ENCODE measurements at places on chromosomes 4 and X. TPM values are rescaled to one million over a fixed set of nuclear protein-coding genes. Genes with fewer than 3 reads are reported as not detected.

DNA sequence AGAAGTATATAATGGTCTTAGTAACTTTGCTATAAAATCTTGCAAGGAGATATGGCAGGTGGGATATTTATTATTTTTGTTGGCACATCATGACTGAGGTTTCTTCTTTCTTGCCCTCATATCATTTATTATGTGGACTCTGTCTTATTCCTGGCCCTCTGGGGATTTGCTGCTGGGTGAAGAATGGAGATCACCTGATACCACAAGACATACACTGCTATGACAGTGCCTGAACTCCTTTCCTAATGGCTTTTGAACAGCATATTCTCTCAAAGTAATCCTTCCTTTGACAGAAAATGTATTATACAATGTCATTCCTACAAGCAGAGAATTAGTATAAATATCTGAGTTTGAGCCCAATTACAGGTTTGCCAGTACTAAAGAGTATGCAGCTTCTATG lies 22.0 kb upstream of the ADGRA3 start:
- H3K27me3 ChIP-seq: no peaks in the 10 kb centered on the region
- H3K36me3 ChIP-seq: no peaks in the 10 kb centered on the region
- no peak for DNase-seq
- H3K4me1 ChIP-seq: no peaks in the 10 kb centered on the region
- H3K27ac ChIP-seq: no peak overlapping the region

DNA sequence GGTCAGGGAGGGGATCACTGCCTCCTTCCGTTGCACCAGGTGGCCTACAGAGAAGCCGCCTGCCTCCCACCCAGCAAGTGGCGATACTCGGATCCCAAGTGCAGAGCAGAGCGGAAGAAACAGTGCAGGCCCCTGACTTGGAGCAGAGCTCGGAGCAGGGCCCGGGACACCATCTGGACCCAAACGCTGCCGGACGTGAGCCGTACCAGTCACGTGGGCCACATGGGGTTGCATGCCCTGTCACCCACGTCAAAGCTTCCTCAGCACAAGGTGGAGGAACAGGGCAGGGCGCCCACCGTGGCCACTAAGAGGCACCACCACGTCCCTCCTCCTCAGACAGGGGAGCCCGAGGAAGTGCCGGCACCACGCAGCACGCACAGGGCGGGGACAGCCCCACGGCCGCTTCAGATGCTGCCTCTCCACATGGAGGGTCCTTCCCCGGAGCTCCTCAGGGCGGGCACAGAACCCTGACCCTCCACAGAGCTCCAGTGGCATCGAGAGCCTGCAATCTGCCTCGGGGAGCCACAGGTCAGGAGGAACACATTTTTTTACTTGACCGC lies 18.7 kb downstream of the ZFYVE28 start:
- H3K27ac ChIP-seq: no peak overlapping the region
- no peaks in the 10 kb centered on the region for H3K4me1 ChIP-seq
- H3K27me3 ChIP-seq: no peaks in the 10 kb centered on the region
- H3K4me3 ChIP-seq: no peak overlapping the region
- no peaks in the 10 kb centered on the region for H3K36me3 ChIP-seq

- H3K27me3 ChIP-seq: no peaks in the 10 kb centered on the region
- no peak for DNase-seq
- no peak overlapping the region for H3K27ac ChIP-seq
- no peaks in the 10 kb centered on the region for H3K36me3 ChIP-seq
- H3K4me1 ChIP-seq: no peaks in the 10 kb centered on the region
These were observed 361.1 kb downstream of the MID1IP1 start for GRCh38 chrX:39162322-39162735.

CLGN gene
- 1.6 TPM for total RNA-seq

DNA sequence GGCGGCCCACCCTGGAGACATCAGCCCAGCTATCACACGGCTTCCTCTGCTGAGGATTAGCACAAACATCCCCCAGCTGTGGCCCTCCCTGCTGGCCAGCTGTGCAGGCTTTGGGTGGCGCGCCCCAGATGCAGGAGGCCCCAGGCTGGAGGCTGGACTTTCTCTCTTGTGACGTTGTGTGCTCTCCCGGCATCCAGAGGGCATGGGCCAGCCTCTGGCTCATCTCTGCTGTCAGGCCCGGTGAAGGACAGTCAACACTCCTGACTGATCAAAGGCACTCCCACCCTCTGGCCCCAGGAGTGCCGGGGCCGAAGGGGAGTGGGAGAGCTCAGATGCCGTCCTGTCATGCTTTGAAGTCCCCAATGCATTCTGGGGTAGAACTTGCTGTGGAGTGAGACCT lies 29.9 kb upstream of the PJA1 start:
- no peak overlapping the region for H3K4me3 ChIP-seq
- no peak overlapping the region for H3K27ac ChIP-seq
- no peaks in the 10 kb centered on the region for H3K4me1 ChIP-seq
- no peaks in the 10 kb centered on the region for H3K36me3 ChIP-seq

- H3K27ac ChIP-seq: no peak overlapping the region
- no peak overlapping the region for H3K4me3 ChIP-seq
- H3K36me3 ChIP-seq: no peaks in the 10 kb centered on the region
These were observed 21.4 kb downstream of the OCRL start for GRCh38 chrX:129561453-129561852.

SERPINA7 gene
- total RNA-seq: not detected

SSX3 gene
- total RNA-seq: not detected

CDKL2 gene
- 1.6 TPM for total RNA-seq

FABP2 gene
- not detected for total RNA-seq

STPG2 gene
- total RNA-seq: 3.8 TPM

DNA sequence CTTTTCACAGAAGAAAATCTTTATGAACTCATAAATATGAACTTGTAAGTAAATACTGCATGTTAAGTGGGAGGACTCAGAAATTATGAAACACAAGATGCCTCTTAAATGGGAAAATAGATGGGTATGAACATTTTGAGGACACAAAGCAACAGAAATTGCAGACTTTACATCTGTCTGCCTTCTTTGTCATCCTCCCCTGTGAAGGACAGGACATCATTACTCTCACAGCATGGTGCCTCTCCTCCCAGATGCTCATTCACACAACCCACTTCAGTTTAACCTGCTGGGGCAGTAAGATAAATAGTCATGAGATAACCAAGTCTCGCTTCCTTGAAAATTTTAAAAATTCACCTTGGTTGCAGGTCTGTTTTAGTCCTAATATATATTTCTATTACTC lies 144.5 kb downstream of the APBB2 start:
- no peak for DNase-seq
- H3K4me1 ChIP-seq: no peaks in the 10 kb centered on the region
- no peaks in the 10 kb centered on the region for H3K27me3 ChIP-seq
- no peaks in the 10 kb centered on the region for H3K36me3 ChIP-seq

CT83 gene
- not detected for total RNA-seq

ARMCX4 gene
- total RNA-seq: 7.7 TPM

TEX13A gene
- total RNA-seq: not detected

XG gene
- total RNA-seq: 0.59 TPM

- no peaks in the 10 kb centered on the region for H3K27me3 ChIP-seq
- no peaks in the 10 kb centered on the region for H3K36me3 ChIP-seq
- DNase-seq: no peak
- no peaks in the 10 kb centered on the region for H3K4me1 ChIP-seq
- no peak overlapping the region for H3K27ac ChIP-seq
- H3K4me3 ChIP-seq: no peak overlapping the region
These were observed 75.4 kb upstream of the SPIN4 start for GRCh38 chrX:63426519-63426918.

FAM9B gene
- not detected for total RNA-seq

- no peak overlapping the region for H3K27ac ChIP-seq
- H3K27me3 ChIP-seq: no peaks in the 10 kb centered on the region
- H3K4me1 ChIP-seq: no peaks in the 10 kb centered on the region
- DNase-seq: no peak
- no peaks in the 10 kb centered on the region for H3K36me3 ChIP-seq
These were observed 322.7 kb downstream of the PDHA2 start for GRCh38 chr4:96162636-96163035.

DNA sequence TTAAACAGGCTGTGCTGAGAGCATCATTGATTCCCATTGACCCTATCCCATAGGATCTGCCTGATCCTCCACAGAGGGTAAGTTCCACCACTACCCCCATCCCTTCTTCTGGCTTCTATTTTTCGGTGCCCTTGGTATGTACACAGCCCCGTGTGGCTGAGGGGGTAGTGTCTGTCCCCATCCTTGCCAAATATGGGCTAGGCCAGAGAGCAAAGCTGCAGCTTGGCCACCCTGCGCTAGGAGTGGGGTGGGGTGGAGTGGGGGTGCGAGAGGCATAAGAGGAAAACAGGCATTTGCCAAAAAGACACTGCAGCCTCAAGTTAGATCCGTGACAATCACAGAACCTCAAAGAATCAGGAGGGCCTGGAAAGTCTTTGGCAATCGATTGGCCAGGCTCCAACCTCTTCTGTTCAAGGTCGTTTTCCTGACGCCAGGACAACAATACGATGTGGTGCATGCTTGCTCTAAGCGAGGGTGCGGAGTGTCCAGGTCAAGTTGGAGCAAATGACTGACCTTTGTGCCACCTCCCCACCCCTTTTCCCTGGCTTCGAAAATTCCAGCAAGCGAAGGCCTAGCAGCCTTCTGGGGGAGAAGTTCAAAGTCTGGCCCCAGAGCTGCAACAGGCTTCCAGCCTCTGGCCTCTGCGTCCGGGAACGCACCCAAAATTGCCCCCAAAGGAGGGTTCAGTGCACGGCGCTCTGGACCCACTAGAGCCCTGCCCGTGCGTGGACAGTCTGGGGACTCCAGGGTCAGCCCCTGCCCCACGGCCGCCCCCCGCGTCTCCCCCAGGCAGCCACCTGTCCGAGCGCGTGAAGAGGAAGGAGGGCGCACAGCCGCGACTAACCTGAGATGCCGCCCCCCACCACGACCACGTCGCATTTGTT lies 598 bp downstream of the MAOB start:
- DNase-seq: no peak
- peak overlapping the region; percentile 35 for H3K4me3 ChIP-seq
- peak overlapping the region; percentile 72 for H3K27ac ChIP-seq
- H3K36me3 ChIP-seq: no peaks in the 10 kb centered on the region
- H3K4me1 ChIP-seq: no peaks in the 10 kb centered on the region
- H3K27me3 ChIP-seq: no peaks in the 10 kb centered on the region

DNA sequence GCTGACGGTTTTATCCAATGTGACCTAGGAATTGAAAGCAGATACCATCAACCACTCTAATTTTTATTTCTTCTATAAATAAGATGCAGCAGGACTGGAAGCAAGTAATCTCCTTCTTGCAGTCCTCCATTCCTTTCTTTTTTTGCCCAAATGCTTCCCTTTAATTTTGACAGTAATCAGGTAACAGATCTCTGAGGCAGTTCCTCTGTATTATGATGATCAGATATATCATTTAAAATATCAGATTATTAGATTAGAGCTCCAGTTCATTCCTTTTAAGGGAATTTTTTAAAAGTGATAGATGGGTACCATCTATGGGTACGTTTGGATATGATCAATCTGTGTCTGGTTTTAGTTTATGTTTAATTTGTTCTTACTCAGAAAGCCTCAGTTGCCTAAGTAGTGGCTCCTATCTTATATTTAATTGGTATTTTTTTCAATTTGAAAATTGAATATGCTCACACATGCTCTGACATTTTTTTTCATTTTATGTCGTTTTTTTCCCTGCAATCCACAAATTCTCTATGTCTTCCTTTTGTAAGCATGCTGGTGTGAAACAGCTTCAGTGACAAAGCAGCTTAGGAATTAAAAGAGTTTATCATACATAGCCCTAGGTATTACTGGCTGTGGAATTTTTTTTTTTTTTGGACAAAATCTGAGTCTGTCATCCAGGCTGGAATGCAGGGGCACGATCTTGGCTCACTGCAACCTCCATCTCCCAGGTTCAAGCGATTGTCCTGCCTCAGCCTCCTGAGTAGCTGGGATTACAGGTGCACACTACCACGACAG lies 73.7 kb upstream of the ANK2 start:
- no peaks in the 10 kb centered on the region for H3K4me1 ChIP-seq
- H3K27me3 ChIP-seq: no peaks in the 10 kb centered on the region
- no peak for DNase-seq
- no peaks in the 10 kb centered on the region for H3K36me3 ChIP-seq
- no peak overlapping the region for H3K27ac ChIP-seq
- H3K4me3 ChIP-seq: no peak overlapping the region

RAB9B gene
- total RNA-seq: 1.9 TPM

- H3K36me3 ChIP-seq: no peaks in the 10 kb centered on the region
- no peaks in the 10 kb centered on the region for H3K27me3 ChIP-seq
- H3K4me3 ChIP-seq: no peak overlapping the region
- no peak for DNase-seq
- H3K4me1 ChIP-seq: no peaks in the 10 kb centered on the region
- no peak overlapping the region for H3K27ac ChIP-seq
These were observed 141.5 kb upstream of the SMAD1 start for GRCh38 chr4:145340071-145340675.

DNA sequence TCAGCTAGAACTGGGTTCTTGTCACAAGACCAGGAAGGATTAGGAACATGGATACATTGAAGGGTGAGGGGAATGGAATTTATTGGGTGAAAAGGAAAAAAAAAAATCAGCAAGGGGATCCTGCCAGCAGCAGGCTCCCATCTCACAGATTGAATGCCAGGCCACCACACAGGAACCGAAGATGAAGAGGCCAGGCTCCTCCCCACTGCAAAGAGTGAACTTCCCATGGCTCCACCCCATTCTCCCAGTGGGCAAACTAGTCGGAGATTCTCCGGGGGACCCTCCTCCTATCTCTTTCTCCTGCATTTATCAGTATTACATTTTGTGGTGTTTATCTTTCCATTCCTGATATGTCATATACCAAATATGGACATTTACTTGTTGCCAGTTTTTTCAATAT lies 46.0 kb upstream of the MAGED1 start:
- peaks cover 20% of the 10 kb centered on the region for H3K27me3 ChIP-seq
- no peaks in the 10 kb centered on the region for H3K36me3 ChIP-seq
- H3K4me3 ChIP-seq: no peak overlapping the region

- DNase-seq: no peak
- H3K27me3 ChIP-seq: no peaks in the 10 kb centered on the region
- H3K4me1 ChIP-seq: no peaks in the 10 kb centered on the region
- H3K27ac ChIP-seq: no peak overlapping the region
- no peak overlapping the region for H3K4me3 ChIP-seq
- no peaks in the 10 kb centered on the region for H3K36me3 ChIP-seq
These were observed 65.6 kb downstream of the NBDY start for GRCh38 chrX:56794404-56795230.

COL4A5 gene
- 75.1 TPM for total RNA-seq

FAM53A gene
- 7.2 TPM for total RNA-seq

GRCh38 chr4:4820261-4820660 lies 39.2 kb upstream of the MSX1 start:
- no peak for DNase-seq
- H3K27me3 ChIP-seq: no peaks in the 10 kb centered on the region
- no peak overlapping the region for H3K4me3 ChIP-seq
- H3K4me1 ChIP-seq: no peaks in the 10 kb centered on the region
- no peaks in the 10 kb centered on the region for H3K36me3 ChIP-seq

- H3K27me3 ChIP-seq: no peaks in the 10 kb centered on the region
- H3K4me3 ChIP-seq: no peak overlapping the region
- no peak for DNase-seq
- no peak overlapping the region for H3K27ac ChIP-seq
- H3K4me1 ChIP-seq: no peaks in the 10 kb centered on the region
These were observed 9.2 kb downstream of the HOPX start for GRCh38 chr4:56671860-56672259.

Measured in breast epithelium (tissue), 4 donors.